ENCODE measurements at places on chromosomes 13 and 19.

DNA sequence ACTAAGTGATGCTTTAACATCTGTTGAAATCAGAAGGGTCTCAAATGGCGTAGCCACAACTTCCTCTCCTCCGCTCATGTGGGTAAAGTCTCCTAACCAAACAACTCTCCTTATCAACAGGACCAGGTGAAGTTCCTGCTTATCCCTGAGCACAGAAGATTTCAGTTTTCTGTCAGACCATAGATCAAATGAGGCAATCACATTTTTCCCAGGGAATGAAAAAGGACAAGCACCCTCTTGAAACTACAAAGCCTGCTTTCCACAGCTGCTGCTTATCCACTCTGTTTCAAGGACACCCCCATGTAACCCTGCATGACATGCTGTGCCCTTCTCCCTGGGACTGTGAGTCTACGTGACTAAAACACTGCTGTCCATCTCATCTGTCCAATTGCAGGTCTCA is 788.3 kb upstream of the SLITRK5 start:
- DNase-seq: no peak

GRCh38 chr19:49447485-49448431 is 3.9 kb downstream of the PIH1D1 start:
- no peak for DNase-seq

DNA sequence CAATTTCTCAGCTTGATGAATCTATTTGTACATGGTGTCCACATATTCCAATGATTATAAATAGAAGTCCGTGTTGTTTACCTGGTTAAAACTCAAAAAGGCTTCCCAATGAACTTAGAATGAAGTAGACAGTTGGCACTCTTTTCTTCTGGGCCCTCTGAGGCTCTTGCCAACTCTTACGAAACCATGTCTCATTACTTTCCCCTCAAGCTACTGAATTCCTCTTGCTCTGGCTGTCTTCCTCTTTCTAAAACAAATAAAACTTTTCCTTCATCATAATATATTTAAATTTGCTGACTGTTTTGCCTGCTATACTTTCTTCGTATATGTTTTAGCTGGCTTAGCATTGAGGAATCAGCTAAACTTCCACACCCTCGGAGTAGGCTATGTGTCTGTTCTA is 139.7 kb downstream of the SLITRK6 start:
- no peak for DNase-seq

DNA sequence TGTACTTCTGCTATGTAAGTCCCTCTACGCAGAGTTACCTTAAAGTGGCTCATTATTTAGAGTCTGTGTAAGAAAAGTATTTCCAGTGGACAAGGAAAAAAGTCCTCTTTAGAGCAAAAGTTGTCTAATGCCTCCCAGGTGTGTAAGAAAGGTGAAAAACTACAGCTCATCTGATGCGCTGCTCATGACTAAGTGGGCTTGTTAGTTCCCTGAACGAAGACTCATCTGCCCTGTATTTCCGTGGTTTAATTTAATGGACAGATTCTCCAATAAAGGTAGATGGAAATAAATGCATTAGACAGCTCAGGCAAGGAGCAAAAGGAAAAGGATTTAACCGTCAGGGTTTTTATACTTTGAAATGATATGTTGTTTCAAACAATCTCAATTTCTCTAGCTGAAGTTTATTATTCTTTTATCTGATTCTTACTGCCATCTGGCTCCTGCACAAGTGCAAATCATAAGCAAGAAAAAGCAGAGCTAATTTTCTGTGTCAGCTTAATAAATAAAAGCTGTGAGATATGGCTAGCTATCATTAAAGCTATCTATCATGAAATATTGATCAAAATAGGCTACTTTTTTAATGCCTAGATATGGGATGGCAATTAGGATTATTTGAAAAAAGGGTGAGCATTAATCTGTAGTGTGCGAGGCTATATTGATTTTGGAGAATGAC is 73.7 kb upstream of the PCDH9 start:
- DNase-seq: no peak

- DNase-seq: no peak
Measured at GRCh38 chr19:16497837-16498236, 1.6 kb downstream of the C19orf44 start.

- no peak for DNase-seq
Measured at GRCh38 chr13:36850790-36851438, 31.9 kb downstream of the RFXAP start.

DNA sequence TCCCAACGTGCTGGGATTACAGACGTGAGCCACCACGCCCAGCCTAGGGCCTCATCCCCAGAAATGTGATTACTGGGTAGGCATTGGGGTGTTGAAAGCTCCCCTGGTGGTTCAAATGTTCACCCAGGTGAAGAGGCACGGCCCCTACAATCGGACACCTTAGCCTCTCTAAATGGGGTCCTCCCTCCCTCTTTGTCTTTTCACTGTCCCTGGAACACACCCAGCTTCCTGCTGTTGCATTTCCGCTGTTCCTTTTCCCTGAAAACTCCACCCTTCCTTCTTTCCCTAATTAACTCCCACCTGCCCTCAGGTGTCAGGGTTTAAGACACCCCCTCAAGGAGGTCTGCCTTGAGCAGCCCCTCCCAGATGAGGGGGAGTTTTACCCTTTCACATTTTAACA is 3.6 kb upstream of the PRODH2 start:
- DNase-seq: no peak

DNA sequence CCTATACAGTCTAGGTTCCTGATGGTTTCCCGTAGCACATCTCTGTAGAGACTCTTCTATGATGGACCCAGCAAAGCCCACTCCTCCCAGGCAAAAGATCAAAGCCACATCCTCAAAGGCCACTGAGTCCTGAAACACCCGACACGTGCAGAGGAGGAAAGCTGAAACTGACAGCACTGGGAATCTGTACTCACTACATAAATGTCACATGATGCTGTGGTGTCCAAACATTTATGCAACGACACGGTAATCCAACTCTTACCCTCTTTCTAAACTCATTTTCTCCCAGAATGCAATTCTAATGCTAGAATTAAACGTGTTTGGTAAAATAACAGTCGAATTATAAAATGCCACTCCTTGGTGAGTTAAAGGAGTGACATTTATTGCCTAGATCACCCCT is 7.0 kb upstream of the ZNF441 start:
- DNase-seq: no peak

- DNase-seq: no peak
Measured at GRCh38 chr19:41409288-41409687, 11.7 kb downstream of the BCKDHA start.
